Activated T-cell treated with anti-CD3 and anti-CD28 coated beads, Interleukin-2, amount 50 U/mL, for 72 hours (primary cell): ENCODE measurements at places on chromosomes 12 and 14. TPM values are rescaled to one million over a fixed set of nuclear protein-coding genes. Genes with fewer than 3 reads are reported as not detected.
A peak's percentile ranks its signal among the peaks of the same experiment; 100 is the strongest.

- peaks cover 2% of the 10 kb centered on the region for H3K36me3 ChIP-seq
- no peak overlapping the region for H3K27ac ChIP-seq
- DNase-seq, result peak; percentile 78
Measured at GRCh38 chr14:106831322-106831720, 1304.9 kb downstream of the TMEM121 start.

Gene FAM90A1
- 1.3 TPM for total RNA-seq

- DNase-seq, result no peak
Measured at GRCh38 chr14:101198398-101199027, 295.0 kb upstream of the RTL1 start.

- no peaks in the 10 kb centered on the region for H3K36me3 ChIP-seq
- DNase-seq, result no peak
- no peaks in the 10 kb centered on the region for H3K4me1 ChIP-seq
Measured at GRCh38 chr14:85416771-85417170, 113.2 kb upstream of the FLRT2 start.

Gene MMAB
- total RNA-seq, result 13.9 TPM
